Cardiac septum (tissue), 1 donor: ENCODE measurements at places on chromosomes 13 and 19. TPM values are rescaled to one million over a fixed set of nuclear protein-coding genes. Genes with fewer than 3 reads are reported as not detected.
A peak's percentile ranks its signal among the peaks of the same experiment; 100 is the strongest.

DNA sequence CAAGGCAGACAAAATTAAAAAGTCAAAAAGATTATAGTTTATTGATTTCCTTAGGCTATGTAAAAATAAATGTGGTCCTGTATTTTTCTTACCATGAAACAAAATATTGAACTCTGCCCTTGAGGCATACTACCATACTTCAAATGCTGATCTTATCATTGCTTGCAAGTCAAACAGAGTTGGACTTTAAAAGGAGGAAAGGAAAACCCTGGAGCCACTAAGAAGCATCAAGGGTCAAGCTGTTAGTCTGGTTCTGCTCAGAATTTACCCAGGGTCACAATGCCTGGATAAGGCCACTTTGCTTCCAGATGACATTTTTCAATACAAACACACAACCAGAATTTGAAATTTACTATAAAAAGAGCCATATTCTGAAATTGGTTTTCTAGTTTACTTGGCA is 2.2 kb upstream of the FREM2 start:
- no peak for DNase-seq

The SIGLEC9 gene
- total RNA-seq: 1.4 TPM

- no peak for DNase-seq
Observed at GRCh38 chr13:88339271-88339741, 668.1 kb downstream of the SLITRK5 start.

The PGLYRP1 gene
- total RNA-seq: 0.59 TPM

The F10 gene
- 13.7 TPM for total RNA-seq

GRCh38 chr19:570937-571565 is 1.3 kb upstream of the BSG start:
- DNase-seq: peak; percentile 85

DNA sequence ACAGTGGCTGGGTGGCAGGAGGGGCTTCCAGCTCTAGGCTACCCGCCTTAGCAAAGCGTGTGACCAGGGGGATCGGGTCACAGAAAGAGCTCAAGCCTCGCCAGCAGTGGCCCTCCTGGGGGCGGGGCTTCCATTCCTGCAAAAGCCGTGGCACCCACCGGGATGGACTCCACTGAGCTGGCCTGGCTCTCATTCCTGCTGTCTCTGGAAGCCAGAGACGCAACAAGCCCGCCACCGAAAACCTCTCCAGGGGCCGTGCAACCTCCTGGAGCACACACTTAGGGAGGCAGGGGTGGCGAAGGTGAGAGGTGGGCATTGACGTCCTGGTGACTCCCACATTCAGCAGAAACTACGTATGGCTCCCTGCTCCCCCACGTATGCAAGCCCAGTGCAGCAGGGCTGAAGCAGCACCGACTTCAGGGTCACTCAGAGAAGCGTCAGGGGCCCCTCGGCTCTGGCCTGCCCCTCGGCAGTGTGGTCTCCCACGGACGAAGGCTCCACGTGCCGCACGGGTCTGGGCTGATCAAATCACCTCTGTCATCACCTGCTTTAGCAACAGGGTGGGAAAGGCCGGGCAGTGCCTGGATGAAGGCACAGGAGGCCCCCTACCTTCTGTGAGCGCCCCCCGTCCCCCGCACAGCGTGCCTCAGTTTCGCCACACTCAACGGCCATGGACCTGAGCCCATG is 3.1 kb downstream of the C19orf25 start:
- DNase-seq: no peak

The FUZ gene
- total RNA-seq: 13.7 TPM

The WDR87 gene
- not detected for total RNA-seq

DNA sequence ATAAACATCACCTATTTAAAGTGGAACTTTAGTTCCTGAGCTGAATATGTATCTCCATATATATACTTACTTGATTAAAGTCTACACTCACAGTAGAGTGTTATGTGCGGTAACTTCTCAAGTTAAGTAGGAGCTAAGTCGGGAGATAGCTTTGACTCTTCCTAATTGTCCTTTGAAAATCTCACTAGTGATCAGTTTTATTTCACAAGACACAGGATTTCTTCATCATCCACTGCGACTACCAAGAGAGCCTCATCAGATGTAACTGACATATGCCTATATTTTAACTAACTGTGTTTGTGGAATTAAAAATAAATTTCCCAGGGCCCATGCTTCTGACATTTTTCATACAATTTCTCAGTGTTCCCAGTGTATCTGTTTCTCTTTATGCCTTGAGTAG is 1664.0 kb downstream of the EFNB2 start:
- no peak for DNase-seq

- DNase-seq: no peak
Observed at GRCh38 chr19:583968-584239, 5.8 kb upstream of the HCN2 start.

GRCh38 chr13:44920013-44920412 is 69.3 kb downstream of the NUFIP1 start:
- no peak for DNase-seq

- DNase-seq: no peak
Observed at GRCh38 chr13:95255072-95255732, 46.0 kb downstream of the ABCC4 start.

- DNase-seq: no peak
Observed at GRCh38 chr13:30748717-30749116, 13.4 kb downstream of the ALOX5AP start.

The TTC9B gene
- not detected for total RNA-seq

- no peak for DNase-seq
Observed at GRCh38 chr19:48992581-48993174, 431 bp downstream of the GYS1 start.

DNA sequence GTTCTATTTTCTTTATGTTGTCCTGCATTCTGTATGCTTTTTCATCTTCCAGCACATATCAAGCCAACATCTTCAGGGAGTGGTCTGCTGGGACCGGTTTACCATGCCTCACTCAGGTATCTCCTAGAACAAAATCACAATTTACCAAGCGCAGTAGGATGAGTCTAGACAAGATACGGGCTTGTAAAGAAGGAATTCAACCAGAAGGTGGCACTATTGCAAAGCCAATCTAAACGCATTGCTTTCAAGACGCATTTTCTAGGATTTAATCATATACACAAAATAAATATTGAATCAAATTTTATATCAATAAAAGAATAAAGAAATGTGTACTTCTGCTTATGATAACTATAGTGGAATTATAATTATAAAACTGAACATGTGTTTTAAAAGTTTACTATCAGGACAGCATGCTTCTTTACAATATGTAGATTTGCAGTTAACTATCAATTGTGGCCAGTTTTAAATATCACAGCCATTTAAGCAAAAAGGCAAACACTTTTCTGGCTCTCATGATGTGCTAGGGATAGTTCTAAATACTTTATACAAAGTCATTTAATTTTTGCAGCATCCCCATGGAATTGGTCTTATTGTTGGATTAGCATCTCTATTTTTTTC is 16.1 kb upstream of the TPP2 start:
- no peak for DNase-seq

GRCh38 chr13:47170971-47171370 is 274.1 kb upstream of the HTR2A start:
- no peak for DNase-seq

DNA sequence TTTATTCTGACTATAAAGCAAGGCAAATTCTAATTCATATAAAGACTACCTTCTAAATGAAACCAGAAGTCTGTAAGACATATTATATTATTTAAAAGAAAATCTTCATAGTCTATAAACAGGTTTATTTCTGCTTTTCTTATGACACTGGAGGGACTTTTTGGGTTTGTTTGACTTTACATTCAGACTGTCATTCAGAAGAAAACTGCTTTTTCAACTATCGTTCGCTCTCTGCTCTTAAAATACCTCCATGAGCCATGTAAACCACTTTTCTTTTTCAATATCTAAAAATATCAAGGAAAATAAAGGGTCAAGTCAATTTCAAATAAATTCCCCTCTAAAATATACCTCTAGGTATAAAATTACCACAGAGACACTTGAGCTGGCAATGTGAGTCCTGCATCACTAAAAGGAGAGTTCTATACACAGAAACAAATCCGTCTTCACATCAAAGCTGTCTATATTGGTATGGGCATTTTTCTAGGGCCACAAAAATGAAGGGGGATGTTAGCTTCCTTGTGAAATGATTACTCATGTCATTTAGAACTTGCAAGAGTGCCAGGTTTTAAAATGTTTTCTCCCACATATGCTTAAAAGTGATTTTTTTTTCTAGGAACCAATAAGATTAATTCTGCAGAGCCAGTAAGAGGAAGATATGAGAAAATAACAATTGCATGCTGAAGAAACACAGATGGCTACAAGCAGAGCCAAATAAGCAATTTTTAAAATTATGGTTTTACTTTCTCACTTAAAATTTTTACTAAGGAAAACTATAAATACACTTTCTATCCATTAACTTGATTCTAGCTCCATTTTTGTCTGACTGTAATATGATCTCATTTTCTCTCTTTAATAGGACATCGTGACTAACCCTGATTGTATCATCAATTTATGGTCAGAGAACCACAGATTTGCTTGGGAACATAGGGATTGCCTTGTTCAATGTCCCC is 181.8 kb downstream of the TBC1D4 start:
- no peak for DNase-seq

DNA sequence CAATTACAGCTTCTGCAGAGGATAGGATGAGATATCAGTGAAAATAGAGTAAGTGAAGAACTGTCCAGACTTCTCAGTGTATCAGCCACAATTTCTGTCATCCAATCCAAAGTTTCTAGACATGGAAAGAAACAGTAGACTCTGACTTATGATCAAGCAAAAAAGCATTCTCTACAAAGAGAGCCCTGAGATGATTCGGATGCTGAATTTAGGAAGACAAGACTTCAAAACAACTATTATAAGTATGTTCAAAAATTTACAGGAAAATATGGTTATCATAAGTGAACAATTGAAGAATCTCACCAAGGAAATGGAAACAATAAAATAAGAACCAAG is 238.2 kb upstream of the IRS2 start:
- no peak for DNase-seq

GRCh38 chr19:55494172-55494761 is 6.0 kb downstream of the SSC5D start:
- no peak for DNase-seq

DNA sequence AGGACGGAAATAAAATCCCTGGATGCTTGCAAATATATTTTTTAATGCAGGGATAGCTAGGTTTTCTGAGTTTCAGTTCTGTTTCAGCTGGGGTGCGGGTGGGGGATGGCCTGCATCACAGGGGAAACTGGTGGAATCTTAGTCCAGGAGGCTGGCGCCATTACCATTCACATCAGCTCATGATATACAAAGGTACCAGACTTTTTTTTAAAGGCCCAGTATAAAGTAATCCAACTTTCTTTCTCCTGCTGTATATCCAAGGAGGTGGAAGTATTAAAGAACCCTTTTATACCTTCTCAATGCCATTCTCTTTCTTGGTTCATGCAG is 343.8 kb downstream of the KCNRG start:
- DNase-seq: no peak

GRCh38 chr13:71621174-71622124 is 245.6 kb downstream of the DACH1 start:
- DNase-seq: no peak

GRCh38 chr13:95924389-95924994 is 128.7 kb downstream of the UGGT2 start:
- no peak for DNase-seq

The TUBA3C gene
- not detected for total RNA-seq

DNA sequence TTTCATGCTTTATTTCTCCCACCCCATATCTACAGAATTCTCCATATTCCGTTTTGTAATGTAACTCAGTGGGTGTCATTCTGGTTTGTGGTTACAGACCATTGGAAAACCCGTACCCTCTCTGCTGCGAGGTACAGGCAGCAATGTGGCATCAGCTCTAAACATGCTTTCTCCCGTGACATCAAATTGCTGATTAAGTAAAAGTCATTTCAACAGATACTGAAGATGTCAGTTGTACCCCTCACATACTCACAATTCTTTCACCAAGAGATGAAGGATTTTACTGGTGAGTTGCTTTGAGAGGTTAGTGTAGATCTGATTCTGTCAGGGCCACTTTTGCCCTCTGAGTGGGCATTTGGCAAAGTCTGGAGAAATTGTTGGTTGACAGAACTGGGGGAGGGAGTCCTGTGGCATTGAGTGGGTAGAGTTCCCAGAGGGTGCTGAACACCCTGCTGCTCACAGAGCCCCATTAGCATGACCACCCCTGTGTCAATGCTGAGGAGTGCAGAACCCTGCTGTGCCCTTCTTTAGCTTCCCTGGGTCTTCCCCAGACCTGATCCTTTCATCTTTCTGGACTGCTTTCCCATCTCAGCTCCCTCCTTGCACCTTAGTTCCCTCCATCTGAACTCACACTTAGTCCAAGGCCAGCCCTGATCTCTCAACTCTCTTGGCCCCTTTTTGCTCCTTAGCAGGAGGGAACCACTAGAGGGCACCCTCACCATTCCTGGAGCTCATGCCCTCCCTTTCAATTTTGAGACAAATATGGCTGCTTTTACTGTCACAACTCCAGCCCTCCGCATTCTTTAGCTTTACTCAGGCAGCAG is 39.9 kb upstream of the CEACAM8 start:
- no peak for DNase-seq

The CYP4F8 gene
- total RNA-seq: not detected

The RNF6 gene
- 29.6 TPM for total RNA-seq

- DNase-seq: peak; percentile 64
Observed at GRCh38 chr13:98751861-98752466, 508 bp downstream of the SLC15A1 start.

DNA sequence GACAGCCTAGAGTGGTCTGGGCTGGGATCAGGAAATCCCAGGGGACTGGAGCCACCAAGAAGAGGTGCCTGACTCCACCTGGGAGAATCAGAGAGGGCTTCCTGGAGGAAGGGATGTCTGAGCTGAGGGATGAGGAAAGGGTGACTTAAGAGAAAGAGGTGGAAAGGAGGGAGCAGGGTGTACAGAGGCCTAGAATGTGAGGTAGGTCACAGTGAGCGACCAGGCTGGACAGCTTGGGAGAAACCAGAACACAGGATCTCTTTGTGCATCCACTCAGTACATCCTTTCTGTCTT is 1.0 kb downstream of the TBCB start:
- DNase-seq: no peak

DNA sequence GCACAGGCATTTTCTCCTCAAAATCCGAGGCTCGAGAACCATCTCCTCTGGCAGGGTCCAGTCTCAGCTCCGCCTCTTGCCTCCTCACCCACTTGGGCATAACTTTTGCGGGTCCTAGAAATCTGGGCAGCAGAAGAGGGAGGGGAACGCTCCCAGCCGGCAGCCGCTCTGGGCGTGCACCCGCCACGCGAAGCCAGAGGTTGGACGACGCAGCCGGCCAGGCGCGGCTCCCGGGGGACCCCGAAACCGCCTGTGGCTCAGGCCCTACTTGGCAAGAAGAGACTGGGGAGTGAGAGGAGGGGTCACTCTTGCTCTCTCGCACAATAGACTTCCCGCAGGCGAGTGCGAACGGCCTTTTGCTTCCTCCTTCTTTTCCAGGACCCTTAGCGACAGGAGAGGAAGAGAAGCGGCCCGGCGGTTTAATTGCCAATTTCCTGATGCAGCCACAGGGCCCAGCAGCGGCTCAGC is 6.0 kb upstream of the SOX1 start:
- DNase-seq: no peak

The FREM2 gene
- total RNA-seq: 0.22 TPM

The ZNF557 gene
- 4.7 TPM for total RNA-seq
